ENCODE measurements at places on chromosomes 6 and 20.

GRCh38 chr6:6629402-6629801 lies 40.9 kb downstream of the LY86 start:
- DNase-seq, result peak; percentile 59

- DNase-seq, result no peak
Measured at GRCh38 chr20:61176874-61177273, 75.2 kb upstream of the CDH4 start.

DNA sequence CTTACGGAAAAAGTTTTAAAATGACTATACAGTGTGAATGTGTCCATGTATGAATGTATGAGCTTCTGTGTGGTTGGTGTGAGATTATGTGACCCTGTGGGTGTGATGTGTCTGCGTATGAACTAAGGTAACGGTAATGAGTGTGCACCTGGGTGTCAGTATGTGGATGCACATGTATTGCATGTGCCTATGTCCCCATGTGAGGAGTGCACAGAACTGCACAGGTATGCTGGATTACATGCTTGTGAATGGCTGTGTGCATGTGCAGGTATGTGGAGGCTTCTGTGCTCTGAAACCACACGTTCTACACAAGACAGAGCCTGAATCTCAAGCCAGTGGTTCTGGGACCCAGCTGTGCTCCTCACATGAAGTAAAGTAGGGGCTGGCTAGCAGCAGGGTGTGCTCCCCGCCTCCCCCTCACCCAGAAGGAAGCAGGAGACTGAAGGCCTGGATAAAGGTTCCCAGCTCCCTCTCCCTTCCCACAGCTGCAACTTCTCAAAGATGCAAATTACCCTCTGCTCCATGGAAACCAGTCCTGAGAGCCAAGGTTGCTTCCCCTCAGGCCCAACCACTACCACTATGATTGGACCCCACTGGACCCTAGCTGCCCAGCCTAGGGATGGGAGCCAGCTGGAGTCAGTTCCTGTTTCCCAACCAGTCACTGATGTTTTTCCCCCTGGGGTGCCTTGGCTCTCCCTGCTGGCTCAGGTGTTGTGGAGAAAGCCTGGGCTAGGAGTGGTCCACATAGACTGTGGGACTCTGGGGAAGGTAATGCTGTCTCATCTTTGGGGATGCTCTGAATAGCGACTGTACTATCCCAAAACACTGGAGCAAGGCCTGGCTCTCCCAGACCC lies 24.8 kb upstream of the SPDEF start:
- DNase-seq, result no peak

GRCh38 chr6:69948479-69949114 lies 82.2 kb downstream of the COL19A1 start:
- DNase-seq, result no peak

GRCh38 chr6:137210903-137211302 lies 8.3 kb downstream of the IFNGR1 start:
- DNase-seq, result no peak

DNA sequence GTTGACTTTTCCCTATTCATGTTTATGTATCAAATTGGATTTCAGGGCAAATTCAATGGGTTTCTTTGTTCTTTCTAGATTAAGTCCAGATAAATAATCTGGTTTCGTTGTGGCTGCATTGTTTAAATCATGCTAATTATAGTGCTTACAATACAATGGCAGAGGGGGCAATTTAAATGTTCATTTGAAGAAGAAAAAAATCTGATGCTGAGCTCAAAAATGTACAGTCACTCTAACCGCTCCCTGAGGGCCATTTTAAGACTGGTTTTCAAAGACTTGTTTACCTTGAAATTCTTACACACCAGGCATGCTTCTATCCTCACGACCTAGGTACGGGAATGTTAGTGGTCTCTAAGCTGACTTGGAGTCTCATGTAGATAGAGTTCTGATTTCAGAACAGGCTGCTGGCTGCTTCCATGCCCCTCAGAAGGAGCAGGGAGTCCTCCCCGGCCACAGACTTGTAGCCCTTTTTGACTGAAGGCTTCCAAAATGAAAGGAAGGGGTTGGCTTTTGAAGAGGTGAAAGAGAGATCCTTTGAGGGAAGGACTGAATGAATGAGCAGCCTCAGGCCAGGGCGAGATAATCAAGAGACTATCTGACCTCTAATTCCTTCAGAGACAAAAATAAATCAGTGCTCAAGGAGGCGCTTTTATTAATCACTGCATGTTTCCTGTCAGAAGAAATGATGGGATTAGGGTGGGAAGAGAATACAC lies 86.1 kb upstream of the ZNF217 start:
- no peak for DNase-seq

GRCh38 chr6:53828966-53829697 lies 34.3 kb downstream of the LRRC1 start:
- no peak for DNase-seq

GRCh38 chr20:16280219-16280618 lies 293.0 kb downstream of the KIF16B start:
- no peak for DNase-seq

GRCh38 chr6:110643175-110643574 lies 166.8 kb upstream of the SLC22A16 start:
- DNase-seq, result no peak

- DNase-seq, result peak; percentile 41
Measured at GRCh38 chr20:23203951-23204730, 118.0 kb upstream of the CD93 start.

- no peak for DNase-seq
Measured at GRCh38 chr6:167807756-167808155, 19.0 kb upstream of the AFDN start.

GRCh38 chr6:142162780-142163179 lies 15.7 kb downstream of the VTA1 start:
- DNase-seq, result no peak

DNA sequence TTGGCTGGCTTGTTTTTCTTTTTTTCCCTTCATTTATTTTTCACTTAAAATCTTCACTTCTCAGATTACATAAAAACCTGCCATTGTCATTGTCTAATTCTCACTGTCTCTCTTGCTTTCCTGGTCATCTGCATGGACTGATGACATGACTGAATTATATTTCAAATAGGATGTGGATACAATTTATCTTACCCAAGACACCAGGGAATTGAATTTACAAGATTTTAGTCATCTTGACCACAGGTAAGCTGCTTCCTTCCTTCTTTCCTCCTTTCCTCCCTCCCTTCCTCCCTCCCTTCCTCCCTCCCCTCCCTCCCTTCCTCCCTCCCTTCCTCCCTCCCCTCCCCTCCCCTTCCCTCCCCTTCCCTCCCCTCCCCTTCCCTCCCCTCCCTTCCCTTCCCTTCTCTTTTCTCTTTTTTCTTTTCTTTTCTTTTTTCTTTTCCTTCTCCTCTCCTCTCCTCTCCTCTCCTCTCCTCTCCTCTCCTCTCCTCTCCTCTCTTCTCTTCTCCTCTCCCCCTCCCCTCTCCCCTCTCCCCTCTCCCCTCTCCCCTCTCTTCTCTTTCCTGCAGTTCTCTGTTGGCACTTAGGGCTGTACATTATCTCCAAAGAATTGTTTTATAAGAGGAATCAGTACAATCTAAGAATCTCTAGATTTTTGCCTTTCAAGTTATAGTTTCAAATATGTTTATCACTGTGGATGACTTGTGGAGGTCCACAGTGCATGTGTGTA lies 171.5 kb downstream of the CARMIL1 start:
- no peak for DNase-seq

DNA sequence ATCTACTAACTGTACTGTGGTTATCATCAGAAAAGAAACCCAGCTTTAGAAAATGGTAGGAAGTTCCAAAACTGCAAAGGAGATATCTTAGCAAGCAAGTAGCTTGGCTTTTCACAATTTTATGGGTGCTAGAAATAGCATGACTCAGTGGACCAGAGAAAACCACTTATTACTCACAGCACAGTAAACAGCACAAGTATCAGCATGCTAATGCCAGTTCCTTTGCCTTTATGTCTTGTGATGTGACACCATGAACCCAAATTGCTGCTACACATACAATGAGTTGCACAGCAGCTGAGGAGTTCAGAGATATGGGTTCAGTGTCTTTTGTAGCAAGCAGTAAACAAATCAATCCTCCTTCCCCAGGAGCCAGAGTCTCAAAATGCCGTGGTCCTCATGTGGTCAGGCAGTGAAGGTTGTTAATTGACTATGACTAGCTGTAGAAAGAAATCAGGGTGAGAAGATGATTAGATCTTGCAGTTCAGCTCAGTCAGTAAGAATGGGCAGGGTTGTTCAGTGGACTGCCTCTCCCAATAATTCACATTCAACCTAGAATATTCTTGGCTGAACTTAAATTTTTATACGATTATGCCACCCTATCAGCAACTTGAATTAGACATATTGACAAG lies 73.3 kb downstream of the OPRM1 start:
- DNase-seq, result peak; percentile 34

DNA sequence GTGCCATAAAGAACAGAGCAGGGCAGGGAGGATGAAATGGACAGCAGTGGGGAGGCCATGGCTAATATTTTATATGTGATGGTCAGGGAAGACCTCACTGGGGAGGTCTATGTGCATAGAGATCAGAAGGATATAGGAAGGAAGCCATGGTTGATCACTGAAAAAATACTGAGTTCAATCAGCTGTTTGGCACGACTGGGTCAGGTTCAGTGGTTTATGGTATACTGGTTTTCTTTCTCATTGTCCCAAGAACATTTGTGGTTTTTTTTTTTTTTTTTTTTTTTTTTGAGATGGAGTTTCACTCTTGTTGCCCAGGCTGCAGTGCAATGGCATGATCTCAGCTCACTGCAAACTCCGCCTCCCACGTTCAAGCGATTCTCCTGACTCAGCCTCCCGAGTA lies 78.3 kb upstream of the TIAM2 start:
- DNase-seq, result no peak

DNA sequence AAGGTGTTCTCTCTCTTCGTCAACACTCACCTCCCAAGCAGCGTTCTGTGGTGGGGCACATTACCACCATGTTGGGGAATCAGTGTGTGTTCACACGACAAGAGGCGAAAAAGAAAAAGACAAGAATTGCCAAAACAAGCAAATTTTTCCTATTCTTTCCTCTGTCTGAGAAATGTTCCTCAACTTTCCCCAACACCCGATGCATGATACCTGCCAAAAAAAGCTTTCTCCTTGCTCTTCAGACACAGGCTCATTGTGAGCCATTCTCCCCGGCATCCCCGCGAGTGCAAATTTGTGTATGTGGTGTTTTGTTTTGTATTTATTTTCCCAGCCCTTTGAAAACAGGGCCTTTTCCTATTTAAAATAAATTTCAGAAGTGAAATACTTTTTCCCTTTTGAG lies 100.9 kb downstream of the JAG1 start:
- DNase-seq, result no peak

GRCh38 chr6:57262488-57262887 lies 40.4 kb upstream of the RAB23 start:
- no peak for DNase-seq

GRCh38 chr6:150380256-150380655 lies 11.4 kb downstream of the IYD start:
- DNase-seq, result no peak

GRCh38 chr6:146590492-146590891 lies 8.3 kb upstream of the ADGB start:
- no peak for DNase-seq

GRCh38 chr20:23995905-23996666 lies 7.5 kb upstream of the GGTLC1 start:
- no peak for DNase-seq

GRCh38 chr6:10144772-10145171 lies 270.1 kb downstream of the TFAP2A start:
- DNase-seq, result no peak

DNA sequence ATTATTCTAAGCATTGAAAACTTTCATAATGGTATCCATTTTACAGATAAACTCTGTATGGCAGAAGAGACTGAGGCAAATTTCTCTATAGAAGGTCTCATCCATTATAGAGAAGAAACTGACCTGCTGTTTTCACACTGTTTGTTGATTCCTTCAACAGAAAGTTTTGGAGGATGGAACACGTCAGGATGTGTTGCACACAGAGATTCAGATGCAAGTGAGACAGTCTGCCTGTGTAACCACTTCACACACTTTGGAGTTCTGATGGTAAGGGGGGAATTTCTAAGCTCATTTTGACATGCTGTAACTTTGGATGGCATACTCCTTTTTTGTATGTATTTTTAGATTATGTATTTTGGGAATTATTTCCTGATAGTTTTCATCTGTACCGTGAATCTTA lies 109.3 kb downstream of the ADGRG6 start:
- no peak for DNase-seq

DNA sequence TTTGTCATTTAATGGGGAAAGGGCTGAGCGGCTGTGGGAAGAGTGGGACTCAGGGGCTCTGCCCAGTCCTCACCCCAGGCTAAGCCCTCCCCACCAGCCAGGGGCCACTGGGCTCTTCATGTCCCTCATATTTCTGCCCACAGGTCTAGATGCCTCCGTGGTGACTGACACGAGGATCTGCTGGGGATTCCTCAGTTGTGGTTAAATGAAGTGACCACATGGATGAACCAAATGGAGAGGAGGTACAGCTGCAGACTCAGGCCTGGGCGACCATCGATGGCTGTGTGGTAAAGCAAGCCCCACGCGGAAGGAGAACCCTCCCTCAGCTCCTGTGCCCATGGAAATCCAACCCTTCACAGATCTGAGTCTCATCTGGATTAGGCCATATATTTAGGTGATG lies 29.4 kb downstream of the RAET1L start:
- no peak for DNase-seq

- DNase-seq, result no peak
Measured at GRCh38 chr6:82013561-82014530, 233.7 kb downstream of the IBTK start.

GRCh38 chr20:35318502-35319157 lies 26.4 kb upstream of the FAM83C start:
- peak; percentile 97 for DNase-seq

DNA sequence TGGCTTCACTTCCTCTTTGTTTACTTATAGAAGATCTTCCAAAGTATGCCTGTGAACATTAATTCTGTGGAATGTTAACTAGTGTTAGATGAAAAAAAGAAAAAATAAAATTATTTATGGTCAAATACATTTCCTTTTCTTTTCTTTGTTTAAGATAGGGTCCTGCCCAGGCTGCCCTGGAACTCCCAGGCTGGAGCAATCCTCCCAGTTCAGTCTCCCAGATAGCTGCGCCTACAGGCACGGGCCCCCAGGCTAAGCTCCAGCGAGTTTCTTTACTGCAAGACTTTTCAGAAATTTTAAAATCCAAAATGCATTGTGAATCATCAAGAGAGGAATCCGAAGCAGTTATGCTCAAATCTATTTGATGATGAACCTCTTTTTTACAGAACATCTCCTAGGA lies 39.3 kb upstream of the IL20RA start:
- DNase-seq, result no peak

DNA sequence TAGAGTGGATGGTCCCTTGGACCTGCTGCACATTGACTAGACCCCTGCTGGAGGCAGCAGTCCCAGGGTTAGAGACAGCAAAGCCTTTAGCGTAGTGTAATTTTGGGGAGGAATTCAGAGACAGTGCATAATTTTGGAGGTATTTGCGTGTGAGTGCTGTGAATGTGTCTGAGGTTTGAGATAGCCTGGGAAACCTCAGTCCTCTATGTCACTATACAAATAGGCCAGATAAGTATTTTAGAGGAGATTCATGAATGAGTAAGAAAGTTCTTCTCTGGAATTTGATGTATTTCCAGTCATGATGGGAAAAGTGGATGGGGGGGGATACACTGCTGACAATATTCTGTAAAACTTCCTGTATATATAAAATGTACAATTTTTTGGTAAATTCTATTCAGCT lies 25.8 kb upstream of the MTRF1L start:
- no peak for DNase-seq
